ENCODE measurements at places on chromosomes 3 and 15. TPM values are rescaled to one million over a fixed set of nuclear protein-coding genes. Genes with fewer than 3 reads are reported as not detected.

DNA sequence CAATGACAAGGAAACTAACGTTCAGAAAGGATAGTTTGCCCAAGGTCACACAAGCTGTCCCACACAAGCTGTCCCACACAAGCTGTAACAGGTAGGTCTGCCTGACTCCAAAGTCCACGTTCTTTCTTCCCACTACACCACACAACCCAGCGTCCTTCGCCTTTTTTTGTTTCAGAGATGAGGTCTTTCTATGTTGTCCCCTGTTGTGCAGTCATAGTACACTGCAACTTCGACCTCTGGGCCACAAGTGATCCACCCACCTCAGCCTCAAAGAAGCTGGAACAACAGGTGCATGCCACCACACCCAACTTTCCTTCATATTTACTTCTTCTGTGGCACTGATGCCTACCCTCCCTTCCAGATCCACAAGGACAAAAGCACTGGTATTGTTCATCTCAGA, 21.4 kb downstream of the MB21D2 start:
- DNase-seq, result no peak

DNA sequence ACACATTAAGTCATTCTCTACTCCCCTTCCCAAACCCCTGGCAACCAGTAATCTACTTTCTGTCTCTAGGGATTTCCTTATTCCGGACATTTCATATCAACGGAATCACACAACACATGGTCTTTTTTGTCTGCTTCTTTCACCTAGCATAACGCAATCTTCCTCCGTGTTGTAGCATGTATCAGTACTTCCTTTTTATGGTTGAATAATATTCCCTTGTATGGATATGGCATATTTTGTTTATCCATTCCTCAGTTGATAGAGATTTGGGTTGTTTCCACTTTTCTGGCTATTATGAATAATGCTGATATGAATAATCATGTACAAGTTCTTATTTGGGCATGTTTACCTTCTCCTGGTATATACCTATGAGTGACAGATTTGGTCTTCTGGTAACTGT, 63.1 kb downstream of the TRANK1 start:
- no peak for DNase-seq

DNA sequence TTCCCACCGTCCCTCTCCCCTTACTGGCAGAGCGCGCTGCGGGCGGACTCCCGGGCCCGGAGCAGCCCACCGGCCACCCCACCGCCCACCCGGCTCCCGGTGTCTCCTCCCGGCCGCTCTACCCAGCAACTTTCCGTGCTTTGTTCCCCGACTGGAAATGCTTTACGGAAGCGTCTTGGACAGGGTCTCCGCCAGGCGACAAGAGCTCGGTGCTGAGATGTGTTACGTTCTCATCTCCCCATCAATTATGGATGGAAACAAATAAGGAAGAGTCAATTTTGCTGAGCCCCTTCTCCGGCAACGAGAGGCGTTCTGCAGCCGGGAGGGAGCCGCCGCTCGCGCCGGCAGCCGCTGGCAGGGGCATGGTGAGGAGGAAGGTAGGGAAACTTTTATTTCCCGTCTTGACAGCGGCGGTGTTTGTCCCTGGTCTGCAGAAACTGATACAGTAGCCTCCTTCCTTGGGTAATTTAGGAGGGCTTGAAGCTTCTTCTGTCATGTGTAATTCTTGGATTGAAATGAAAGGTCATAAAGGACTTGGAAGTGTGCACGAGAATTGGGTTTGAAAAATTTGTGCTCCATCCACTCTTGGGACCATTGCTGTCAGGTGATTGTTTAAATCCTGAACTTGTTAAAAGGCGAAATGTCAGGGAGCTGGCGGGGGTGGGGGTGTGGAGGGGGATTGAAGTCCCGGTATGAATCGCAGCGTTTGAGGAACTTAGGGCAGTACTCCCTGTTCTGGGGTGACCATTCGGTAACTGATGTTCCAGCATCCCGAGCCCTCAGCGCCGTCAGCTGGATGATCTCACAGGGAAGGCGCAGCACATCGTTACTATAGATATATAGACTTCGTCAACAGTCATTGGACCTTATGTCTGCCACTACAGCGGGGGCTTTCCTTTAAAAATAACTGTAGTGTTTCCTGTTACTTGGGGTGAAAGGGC, 1.5 kb downstream of the SEMA6D start:
- DNase-seq, result no peak

- DNase-seq, result no peak
Observed at GRCh38 chr3:197466586-197467399, 89.0 kb downstream of the BDH1 start.

DNA sequence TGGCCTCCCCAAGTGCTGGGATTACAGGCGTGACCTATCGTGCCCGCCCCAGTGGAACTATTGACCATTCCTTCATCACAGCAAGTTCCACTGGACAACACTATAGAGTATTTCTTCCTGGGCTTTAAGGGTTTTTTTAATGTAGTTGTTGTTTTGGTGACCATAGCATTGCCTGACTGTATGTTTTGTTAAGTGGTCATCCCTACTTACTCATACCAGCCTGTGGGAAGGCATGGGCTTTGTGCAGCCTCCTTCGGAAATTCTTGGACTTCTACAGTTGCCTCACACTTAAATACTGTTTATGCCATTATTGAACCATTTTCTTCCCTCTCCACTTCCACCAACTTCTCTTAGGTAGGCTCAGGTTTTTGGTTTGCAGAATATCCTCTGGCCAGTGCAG, 19.9 kb upstream of the ALPK3 start:
- DNase-seq, result no peak

GRCh38 chr3:166560253-166560652, 723.0 kb upstream of the BCHE start:
- DNase-seq, result no peak

DNA sequence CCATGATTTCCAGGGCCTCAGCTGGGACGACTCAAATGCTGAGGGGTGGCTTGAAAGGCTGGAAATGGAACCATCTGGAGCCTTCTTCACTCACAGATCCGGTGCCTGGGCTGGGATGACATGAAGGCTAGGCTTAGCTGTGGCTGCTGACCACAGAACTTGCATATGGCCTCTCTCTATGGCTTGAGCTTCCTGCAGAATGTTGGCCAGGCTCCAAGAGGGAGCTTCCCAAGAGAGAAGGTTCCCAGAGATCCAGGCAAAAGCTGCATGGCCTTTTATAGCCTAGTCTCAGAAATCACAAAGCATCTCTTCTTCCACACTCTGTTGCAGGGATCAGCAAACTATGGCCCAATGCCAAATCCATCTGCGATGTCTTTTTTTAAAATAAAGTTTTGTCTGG, 44.8 kb downstream of the GATM start:
- DNase-seq, result no peak

- no peak for DNase-seq
Observed at GRCh38 chr15:101620671-101621070, 31.5 kb downstream of the TM2D3 start.

GRCh38 chr3:83189634-83190033, 1428.2 kb upstream of the GBE1 start:
- no peak for DNase-seq

GRCh38 chr3:131551761-131552160, 49.0 kb upstream of the MRPL3 start:
- no peak for DNase-seq

GRCh38 chr15:66229790-66230465, 23.6 kb downstream of the MEGF11 start:
- DNase-seq, result no peak

Gene CCR9
- 0.28 TPM for total RNA-seq

Gene HYAL3
- 6.6 TPM for total RNA-seq

Gene CCPG1
- 21.5 TPM for total RNA-seq
